CD4-positive, alpha-beta T cell (primary cell): ENCODE measurements at places on chromosomes 6 and 20.

GRCh38 chr6:134510142-134510541, 192.2 kb upstream of the SGK1 start:
- DNase-seq = no peak

DNA sequence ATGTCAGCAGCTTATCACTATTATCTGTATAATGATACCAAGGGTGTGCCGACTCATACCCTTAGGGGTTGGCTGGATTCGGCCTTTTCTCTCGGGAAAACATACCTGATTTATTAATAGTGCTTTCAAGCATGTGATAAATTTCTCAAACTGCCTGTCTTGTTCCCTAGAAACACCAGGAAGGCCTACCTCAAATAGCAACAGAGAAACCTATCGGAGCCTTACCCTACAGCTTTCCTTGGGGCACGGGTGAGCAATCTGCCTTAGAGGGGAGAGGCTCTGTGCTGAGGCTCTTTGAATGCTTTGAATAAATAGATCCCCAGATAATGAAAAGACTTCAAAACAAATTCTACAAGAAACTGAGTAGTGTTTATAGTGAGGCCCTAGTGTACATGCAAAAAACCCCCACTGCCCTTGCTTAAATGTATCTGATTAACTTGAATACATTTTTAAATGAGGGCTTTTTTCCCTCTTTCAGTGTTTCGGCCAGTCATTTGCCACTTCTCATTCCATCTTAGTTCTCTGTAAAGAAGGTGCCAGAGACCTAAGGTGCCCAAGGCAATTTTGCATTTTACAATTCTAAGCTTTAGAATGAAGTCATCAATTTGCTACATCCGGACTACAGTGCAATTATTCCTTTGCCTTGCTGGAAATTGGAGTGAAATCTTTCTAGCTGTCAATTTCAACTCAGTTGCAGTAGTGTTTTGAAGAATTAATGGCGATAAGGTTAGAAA, 320.1 kb downstream of the ESR1 start:
- DNase-seq = no peak

DNA sequence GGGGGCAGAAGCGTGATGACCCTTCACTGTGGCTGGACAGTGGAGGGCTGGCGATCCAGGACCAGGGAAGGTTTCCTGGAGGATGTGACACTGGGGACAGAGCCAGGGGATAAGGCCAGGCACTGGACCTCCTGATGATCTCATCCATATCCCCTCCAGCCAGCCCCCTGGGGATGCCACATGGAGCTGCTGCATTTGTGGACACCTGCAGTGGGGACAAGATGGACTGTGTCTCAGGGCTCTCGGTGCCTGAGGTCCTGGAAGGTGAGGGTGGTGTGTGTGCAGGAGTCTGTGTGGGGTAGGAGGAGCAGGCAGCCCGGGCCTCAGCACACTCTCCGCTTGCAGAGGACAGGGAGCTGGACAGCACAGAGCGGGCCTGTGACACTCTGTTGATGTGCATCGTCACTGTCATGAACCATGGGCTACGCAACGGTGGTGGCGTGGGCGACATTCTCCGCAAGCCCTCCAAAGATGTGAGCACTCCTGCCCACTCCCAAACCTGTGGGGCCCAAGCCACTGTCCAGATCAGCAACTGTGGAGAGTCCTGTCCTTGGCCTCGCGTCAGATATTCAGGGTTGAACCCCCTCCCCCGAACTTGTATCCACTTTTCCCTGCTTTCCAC, 19.9 kb downstream of the UQCC2 start:
- DNase-seq = no peak

GRCh38 chr6:74167976-74168375, 472.0 kb downstream of the CD109 start:
- no peak for DNase-seq

GRCh38 chr6:80942911-80943310, 809.6 kb downstream of the TENT5A start:
- DNase-seq = no peak

- DNase-seq = no peak
Observed at GRCh38 chr6:33289784-33290315, 449 bp downstream of the PFDN6 start.

- peak; percentile 16 for DNase-seq
Observed at GRCh38 chr6:132768051-132768517, 10.4 kb upstream of the VNN2 start.

DNA sequence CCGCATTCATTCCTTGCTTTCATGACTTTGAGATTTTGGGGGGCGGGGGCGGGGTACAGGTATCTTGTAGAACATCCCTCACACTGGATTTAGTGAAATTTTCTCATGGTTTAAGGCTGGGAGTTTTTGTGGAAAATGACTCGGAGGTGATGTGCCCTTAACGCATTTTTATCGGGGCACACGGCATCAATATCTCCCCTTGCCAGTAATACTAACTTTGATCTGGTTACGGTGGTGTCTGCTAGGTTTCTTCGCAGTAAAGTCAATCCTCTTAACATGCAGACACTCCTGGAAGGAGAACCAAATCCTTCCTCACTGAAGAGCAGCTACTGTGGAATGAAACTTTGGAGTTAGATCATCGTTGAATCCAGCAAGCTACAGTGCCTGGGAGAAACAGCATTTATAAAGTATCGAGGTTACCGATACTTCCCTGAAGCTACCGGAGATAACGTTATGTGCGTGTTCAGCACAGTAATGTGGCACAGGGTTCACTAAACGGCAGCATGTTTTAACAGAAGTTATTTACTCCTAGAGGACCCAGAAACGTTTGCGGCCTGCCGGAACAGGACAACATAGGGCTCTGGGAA, 1.2 kb upstream of the DYNLRB1 start:
- DNase-seq = no peak

GRCh38 chr6:39453956-39454524, 131.5 kb upstream of the KCNK16 start:
- no peak for DNase-seq

GRCh38 chr20:35020108-35020928, 64.7 kb downstream of the MYH7B start:
- no peak for DNase-seq

GRCh38 chr6:166331503-166332415, 10.6 kb downstream of the SFT2D1 start:
- DNase-seq = no peak

DNA sequence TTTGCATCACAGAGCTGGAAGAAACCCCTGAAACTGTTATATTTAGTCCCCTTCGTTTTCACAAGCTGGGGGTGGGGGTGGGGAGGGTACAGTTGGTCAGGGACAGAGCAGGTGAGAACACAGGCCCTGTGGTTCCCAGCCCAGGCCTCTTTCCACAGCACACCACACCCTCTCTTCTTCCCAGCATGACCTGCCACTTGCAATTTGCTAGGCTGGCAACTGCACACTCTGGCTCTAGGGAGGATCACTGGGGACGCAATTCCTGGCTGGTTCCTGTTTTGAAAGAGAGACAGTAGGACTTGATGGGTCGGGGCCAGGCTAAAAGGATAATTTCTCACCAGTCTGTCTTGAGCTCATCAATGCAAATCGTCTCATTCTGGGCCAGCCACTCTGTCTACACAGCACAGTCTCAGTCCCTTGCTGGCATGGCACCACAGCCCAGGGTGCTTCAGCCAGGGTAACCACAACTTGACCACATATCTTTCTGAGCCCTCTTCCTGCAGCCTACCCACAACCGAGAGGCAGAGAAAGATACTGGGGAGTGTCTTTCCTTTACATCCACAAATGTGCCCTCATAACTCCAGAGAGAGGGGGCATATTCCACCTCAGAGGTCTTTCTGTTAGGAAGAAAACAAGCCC, 41.7 kb upstream of the EMILIN3 start:
- no peak for DNase-seq

GRCh38 chr6:167932468-167933276, 64.8 kb upstream of the KIF25 start:
- no peak for DNase-seq

DNA sequence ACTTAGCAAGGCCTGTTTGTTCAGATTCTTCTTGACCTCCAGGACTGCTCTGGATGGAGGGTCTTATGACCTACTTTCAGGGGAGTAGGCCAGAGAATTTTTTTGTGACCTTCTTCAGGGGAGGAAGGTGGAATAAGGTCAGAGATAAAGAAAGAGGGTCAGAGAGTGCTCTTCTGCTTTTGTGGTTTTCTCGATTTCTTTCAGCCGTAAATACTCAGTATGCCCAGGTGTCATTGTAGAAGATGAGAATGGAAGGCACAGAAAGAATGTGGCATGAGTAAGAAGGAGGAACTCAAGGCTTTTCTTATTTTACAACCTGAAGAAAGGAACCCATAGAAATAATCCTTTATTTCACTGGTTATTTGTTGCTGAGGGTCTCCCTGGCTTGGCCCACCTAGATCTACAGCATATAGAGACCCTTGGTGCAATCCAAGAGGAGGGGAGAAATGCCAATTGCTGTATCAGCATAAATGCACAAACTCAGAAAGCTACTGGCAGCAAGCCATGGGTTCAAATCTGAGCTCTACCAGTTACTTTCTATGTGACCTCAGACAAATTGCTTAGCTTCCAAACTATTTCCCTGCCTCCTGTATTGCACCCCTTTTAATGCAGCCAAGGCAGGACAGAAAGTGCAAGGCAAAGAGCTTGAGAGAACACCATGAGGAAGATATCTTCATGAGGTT, 68.0 kb downstream of the OLIG3 start:
- no peak for DNase-seq

DNA sequence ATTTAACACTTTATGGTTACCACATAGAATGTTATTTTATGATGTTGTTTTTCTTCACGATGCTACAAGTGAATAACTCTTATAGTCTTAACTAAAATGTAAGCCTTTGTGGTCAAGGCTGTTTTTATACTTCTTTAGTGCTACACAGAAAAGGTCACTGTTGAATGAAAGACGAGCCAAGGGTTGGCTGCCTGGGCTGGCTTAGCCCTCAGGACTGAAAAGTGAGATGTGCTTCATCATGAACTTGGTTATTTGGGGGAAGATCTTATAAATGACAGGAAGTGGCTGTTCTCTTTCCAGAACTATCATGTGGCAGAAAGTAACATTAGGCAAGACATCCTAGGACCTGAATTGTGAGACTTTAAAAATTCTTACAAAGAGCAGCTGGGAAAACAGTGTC, 404.0 kb downstream of the BTBD3 start:
- DNase-seq = no peak

DNA sequence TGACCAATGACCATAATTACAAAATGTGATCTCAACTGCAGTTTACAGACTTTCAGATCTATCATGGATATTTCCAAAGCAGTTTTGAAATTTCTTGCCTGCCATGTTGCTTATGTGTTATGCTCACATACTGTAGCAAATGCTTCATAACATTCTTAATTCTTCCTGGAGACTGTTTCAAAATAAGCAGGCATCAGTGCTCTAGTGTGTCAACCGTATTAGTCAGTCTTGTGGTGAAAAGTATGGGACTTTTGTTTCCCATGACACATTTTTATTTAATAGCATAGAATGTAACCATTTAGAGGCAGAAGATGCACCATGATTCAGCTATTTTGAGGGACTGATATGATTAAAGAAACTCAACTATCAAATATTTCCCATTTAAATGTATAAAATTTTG, 1.7 kb downstream of the POPDC3 start:
- no peak for DNase-seq

DNA sequence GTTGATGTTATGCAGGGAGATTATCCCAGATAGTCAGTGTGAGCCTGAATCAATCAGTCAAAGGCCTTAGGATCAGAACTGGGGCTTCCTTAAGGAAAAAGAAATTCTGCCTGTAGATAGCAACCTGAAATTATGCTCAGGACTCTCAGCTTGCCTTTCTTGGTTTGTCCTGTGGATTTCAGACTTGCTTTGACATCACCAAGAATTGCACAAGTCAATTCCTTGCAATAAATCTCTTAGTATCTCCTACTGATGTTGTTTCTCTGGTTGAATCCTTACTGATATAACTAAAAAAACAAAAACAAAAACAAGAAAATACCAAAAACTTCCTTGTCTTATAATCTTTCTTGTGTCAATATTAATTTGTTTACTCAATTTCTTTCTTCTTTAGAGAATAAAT, 258.9 kb upstream of the TCF21 start:
- no peak for DNase-seq

- no peak for DNase-seq
Observed at GRCh38 chr6:137970368-137970767, 103.3 kb downstream of the TNFAIP3 start.

DNA sequence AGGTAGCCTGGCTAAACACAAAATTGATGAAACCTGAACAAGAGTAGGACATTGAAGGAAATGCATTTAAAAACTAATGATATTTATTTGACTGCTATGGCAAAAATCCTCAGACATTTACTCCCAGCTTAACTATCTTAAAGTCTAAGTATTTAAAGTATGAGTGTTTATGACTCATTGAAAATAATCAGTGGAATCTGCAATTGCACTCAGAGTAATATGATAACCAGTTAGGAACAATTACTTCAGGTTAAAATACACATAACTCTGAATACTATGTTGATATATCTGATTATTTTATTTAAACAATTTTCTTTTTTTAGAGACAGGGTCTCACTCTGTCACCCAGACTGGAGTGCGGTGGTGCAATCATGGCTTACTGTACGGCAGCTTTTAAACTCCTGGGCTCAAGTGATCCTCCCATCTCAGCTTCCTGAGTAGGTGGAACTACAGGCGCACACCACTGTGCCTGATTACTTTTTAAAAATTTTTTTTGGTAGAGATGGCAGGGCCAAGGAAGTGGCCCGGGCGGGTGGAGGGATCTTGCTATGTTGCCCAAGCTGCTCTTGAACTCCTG, 43.9 kb downstream of the FILIP1 start:
- no peak for DNase-seq

GRCh38 chr20:12821249-12821648, 187.5 kb upstream of the SPTLC3 start:
- no peak for DNase-seq

DNA sequence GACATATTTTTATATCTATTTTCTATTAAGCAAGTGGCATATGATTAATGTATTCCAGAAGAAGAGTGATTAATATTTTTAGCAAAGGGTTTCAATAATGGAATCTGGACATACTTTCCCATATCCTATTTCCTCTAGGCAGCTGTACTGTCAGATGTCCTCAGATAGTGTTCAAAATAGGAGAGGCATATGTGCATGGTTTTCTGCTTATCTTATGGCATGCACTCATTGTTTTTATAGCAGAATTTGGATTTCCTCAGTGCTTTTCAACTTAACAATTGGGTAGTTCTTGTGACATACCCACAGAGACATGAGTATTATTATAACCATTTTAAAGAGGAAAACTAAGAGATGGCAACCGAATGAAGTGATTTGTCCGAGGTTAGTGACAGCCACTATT, 12.6 kb upstream of the SLC17A5 start:
- DNase-seq = no peak

- DNase-seq = no peak
Observed at GRCh38 chr6:80280262-80281010, 174.0 kb downstream of the BCKDHB start.

GRCh38 chr6:125790358-125791150, at the start of gene NCOA7:
NCOA7 (plus strand) TSS chr6:125790960; CDS start chr6:125815355, 24,395 bp downstream.
- peak; percentile 77 for DNase-seq
